CD4-positive, alpha-beta T cell treated with Interleukin-17A for 4 hours (primary cell): ENCODE measurements at places on chromosomes 3 and 15.

DNA sequence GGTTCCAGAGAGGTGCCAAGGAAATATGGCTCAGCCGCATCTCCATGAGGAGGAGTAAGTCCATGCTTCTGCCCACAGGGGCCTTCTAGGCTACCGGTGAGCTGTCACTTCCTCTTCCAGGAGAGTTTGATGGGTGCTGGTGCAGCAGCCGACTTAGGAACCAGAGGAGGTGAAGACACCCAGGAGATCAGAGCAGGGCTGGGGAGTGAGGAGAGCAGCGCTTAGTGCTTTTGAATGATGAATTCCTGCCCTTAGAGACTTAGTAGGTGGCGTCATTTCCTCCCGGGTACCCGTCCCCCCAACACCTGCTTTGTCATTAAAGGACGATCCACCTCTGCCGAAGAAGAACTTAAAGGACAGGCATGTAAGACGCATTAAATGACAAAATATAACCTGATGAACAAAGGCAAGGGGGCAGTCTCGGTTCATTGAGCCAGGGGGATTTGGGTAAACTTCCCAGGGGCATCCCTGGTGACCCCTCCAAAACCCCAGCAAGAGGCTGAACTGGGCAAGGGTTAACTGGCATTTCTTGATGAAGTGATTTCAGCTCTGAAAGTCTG lies 67.6 kb downstream of the HES1 start:
- peak; percentile 43 for DNase-seq

DNA sequence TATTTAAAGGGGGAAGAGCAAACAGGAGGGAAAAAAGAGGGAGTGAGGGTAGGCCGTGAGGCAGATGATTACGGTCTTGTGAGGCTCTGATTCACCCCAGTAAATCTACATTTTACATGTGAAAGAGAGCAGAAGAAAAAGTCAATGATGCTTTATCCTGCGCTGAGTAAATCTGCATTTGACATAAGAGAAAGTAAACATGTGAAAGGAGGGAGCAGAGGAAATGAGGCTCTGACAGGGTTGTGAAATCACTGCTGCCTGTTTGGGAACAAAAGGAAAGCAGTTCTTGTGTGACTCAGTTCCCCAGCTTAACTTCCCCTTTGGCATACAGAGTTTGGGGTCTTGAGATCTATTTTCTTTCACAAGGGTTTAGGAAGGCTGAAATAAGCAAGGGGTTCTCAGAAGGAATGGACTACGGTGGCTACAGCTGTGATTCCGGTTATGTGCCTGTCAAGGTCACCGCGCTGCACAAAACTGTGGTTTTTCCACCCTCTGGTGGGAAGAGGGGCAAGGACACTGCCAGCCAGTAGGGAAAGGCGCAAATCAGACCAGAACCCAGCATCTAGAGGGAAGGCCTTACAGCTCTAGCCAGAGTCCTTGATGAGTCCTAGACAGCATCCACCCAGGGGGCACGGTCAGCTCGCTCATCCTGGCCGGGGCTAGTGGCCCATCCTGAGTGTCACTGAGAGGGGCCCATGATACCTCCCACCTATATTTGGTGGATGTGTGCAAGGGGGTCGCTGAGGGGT lies 18.9 kb upstream of the HCN4 start:
- no peak for DNase-seq

- DNase-seq, result no peak
Measured at GRCh38 chr3:171838218-171838720, 4.9 kb upstream of the TMEM212 start.

- DNase-seq, result no peak
Measured at GRCh38 chr3:80334534-80334933, 566.7 kb upstream of the ROBO1 start.

DNA sequence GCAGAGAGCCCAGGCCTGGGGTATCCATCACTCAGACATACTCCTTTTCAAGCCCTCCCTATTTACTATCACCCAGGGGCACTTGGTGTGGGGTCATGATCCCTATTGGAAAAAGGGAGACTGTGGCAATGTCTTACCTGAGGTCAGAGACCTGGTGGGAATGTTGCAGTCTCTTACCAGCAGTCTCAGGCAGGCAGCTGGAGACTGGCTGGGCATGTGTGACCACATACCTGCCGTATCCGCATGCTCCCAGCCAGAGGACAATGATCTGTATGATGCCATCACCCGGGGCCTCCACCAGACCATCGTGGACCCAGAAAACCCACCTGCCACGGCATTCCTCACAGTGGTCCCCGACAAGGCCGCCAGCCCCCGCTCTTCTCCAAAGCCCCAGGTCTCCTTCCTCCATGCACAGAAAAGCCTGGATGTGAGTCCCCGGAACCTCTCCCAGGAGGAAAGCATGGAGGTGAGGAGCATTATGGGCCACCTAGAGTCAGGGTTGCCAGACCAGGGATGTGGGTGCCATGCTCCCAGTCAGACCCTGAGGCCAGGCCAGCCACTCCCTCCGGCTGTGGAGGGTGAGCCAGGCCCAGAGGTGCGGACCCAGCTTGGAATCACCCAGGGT lies 5.9 kb downstream of the SH2D7 start:
- no peak for DNase-seq

DNA sequence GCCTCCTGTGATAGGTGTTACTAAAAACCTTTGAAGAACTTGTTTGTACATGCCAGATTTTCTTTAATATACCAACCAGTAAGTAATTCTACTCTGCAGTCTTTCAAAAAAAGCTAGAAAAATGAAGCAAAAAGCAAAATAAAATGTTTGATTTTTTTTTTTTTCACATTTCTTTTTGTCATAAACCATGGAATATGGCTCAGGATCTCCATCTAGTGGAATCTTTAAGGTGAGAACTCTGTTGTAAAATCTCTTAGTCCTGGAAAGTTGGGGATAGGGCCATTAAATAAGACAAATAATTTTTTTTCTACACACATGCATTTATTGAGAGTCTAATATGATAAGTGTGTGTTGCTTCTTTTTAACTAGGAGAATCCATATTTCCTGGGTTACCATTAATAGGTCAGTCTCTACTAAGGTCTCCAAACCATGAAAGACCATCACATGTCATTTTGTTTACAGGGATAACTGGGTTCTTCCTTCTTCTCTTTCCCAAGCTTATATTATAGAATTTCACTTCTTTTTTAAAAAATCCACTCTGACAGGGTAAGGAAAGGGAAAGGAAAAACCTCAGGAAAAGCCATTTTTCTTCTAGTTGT lies 84.6 kb downstream of the SLC9A9 start:
- no peak for DNase-seq

DNA sequence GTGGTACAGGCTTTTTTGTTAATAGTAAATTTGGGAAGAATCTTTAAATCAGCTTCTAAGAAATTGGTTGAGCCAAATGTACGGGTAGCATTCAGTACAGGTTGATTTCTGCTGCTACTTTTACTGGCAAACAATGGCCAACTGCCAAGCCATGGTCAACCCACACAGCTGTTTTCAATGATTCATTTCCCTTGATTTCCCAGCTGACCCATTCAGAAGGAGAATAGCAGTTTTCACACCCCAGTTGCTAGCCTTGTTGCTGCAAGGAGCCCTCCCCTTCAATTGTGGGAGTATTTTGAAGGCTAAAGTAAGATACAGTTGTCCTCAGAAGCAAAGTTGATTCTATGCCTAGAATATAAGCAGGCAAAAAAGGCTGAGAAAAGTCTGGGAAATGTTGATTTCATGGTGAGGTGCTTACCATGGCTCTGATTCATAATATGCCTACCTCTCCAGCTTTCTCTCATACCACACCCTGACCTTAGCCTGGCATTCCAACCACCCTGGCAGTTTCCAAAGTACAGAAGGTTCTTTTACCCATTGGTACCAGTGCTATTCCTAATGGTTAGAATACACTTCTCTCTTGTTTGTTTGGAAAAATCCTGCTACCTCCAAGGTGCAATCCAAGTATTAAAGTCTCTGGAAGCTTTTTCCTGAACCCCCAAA lies 320.3 kb upstream of the TGFBR2 start:
- DNase-seq, result no peak

- no peak for DNase-seq
Measured at GRCh38 chr3:117052395-117052794, 342.8 kb downstream of the TUSC7 start.

- no peak for DNase-seq
Measured at GRCh38 chr3:67000009-67000408, 1.9 kb downstream of the KBTBD8 start.

- no peak for DNase-seq
Measured at GRCh38 chr3:196708467-196708866, 3.6 kb downstream of the CEP19 start.

DNA sequence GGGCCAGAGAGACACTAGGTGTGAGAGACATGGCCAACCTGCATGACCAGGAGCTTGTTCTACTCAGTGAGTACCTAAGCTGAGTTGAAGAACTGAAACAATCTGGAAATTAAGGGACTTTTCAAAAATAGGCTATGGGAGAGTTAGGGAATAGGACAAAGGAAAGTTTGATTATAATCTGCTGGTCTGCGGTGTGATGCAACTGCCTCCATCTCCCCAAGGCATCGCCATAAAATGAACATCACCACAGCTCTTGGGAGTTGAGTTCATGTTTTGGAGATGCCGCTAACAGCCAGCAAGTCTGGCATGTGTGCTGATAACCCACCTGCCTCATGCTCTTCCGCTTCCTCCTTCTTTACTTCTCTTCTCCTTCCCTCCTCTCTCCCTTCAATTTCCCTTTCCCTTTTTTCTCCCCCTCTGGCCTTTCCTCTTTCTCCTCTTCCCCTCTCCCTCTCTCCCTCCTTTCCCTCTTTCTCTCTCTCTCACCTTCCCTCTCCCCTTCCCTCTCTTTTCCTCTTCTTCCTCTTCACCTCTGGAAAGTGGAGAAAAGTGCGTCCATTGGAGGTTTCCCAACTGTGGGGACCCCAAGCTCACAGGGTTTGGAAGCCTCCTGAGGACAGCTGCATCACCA lies 39.1 kb upstream of the GLCE start:
- no peak for DNase-seq

DNA sequence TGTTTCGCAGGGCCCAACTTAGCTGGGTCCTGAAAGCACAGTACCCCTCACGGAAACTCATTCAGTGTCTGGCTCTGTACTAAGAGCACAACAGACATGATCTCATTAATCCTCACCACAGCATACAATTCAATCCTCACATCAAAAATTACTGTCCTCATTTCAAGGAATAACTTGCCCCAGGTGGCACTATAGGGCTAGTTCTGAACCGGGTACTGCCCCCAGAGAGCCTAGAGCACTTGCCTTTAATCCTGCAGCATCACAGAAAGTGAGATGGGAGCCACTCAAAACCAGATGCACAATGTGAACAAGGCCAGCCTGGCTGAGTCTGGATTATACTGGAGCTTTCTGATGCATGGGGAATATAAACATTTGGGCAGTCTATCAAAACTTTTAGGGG lies 122.6 kb downstream of the OSBPL10 start:
- DNase-seq, result no peak

- no peak for DNase-seq
Measured at GRCh38 chr3:53545310-53545995, 51.0 kb downstream of the CACNA1D start.

GRCh38 chr3:197507541-197507940 lies 48.2 kb downstream of the BDH1 start:
- no peak for DNase-seq

DNA sequence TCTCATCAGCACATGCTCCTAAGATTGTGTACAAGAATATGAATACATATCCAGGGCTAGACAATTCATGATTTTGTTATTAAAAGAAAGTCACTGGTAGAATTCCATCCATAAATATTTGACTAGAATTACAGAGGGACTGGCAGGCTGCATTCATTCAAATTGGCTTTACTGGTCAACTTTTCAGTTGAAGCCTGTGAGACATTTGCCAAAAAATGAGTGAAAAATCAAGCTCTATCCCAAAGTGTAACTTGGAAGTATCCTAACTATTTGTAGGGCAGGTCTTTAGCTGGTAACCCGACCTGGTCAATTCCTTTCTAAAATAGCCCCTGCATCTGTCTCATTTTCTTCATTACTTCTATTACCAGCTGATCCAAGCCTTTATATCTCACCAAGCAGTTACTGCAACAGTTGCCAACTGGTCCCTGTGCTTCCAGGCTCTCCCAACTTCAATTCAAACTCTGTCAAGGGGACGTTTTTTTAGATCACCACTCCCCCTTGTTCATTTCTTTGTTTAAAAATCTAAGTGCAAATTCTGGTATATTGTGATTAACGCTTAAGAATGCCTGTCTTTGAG lies 173.1 kb upstream of the TBL1XR1 start:
- no peak for DNase-seq

DNA sequence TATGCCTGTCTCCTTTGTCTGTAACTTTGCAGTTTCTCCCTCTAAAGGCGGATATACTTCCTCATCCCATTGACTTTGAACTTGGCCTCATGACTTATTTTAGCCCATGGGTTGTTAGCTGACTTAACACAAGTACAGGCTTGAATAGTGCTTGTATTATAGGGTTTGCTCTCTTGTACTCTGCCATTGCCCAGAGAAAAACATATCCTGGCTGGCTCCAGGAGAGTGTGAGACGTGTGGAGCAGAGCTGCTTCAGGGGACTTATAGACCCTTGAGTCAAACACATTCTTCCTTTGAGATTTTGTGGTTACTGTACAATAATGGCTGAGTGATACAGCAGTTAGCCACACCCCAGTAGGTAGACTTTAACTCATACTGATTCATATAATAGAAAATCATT lies 124.0 kb downstream of the RAP2B start:
- DNase-seq, result no peak

- no peak for DNase-seq
Measured at GRCh38 chr15:78750566-78750965, 60.7 kb downstream of the ADAMTS7 start.

DNA sequence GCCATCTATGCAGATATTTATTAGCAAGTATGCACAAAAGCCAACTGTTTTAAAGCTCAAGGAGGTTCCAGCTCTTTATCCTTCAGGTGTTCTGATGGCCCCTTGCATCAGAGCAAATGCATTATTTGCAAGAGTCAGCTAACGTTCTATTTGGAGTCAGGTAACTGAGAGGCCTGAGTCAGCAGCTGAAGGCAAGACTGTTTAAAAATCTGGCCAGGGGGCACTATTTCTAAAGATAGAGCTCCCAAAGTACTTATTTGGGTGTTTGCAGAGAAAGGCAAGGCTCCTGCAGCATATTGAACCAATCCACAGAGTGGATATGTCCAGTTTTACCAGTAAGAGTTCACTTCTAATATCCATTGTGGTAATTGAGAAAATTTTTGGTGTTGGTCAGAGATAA lies 146.1 kb downstream of the LRTM1 start:
- no peak for DNase-seq

- no peak for DNase-seq
Measured at GRCh38 chr3:181717549-181718171, 5.9 kb downstream of the SOX2 start.

- DNase-seq, result peak; percentile 50
Measured at GRCh38 chr3:151468284-151468917, 7.5 kb upstream of the IGSF10 start.

- no peak for DNase-seq
Measured at GRCh38 chr15:36506733-36507356, 72.6 kb upstream of the CDIN1 start.

- DNase-seq, result no peak
Measured at GRCh38 chr3:52714335-52715302, 8.7 kb downstream of the SPCS1 start.

- DNase-seq, result no peak
Measured at GRCh38 chr3:188789251-188789650, 382.5 kb upstream of the TPRG1 start.

GRCh38 chr15:38461066-38461833 lies 7.3 kb downstream of the FAM98B start:
- DNase-seq, result no peak
